GM10248 (cell line): ENCODE measurements at places on chromosomes 4 and X.

- DNase-seq: no peak
These were observed 6.4 kb upstream of the LONRF3 start for GRCh38 chrX:118968031-118968430.

- DNase-seq: no peak
These were observed 37.0 kb downstream of the NOP14 start for GRCh38 chr4:2925931-2926860.

DNA sequence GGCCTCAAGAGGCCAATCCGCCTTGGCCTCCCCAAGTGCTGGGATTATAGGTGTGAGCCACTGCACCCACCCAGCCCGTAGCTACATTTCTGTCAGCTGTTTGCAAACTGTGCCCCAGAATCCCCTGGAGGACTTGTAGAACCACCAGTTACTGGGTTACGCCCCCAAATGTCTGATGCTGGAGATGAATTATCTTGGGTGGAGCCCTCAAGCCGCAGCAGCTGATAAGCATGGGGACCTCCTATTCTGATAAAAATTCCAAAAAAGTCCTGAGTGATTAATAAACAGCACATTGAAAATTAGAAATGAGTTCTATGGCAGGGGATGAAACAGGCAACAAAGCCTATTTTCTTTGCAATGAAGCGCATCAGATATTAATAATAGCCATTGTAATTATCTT, 105.0 kb downstream of the PTTG2 start:
- no peak for DNase-seq

DNA sequence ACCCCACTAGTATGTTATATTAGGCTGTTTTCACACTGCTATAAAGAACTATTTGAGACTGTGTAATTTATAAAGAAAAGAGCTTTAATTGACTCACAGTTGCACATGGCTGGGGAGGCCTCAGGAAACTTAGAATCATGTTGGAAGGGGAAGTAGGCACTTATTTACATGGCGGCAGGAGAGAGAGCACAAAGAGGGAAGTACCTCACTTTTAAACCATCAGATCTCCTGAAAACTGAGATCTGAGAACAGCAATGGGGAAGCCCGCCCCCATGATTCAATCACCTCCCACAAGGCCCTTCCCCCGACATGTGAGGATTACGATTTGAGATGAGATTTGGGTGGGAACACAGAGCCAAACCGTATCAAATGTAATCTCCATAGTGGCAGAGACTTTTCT, 45.4 kb upstream of the XK start:
- no peak for DNase-seq

DNA sequence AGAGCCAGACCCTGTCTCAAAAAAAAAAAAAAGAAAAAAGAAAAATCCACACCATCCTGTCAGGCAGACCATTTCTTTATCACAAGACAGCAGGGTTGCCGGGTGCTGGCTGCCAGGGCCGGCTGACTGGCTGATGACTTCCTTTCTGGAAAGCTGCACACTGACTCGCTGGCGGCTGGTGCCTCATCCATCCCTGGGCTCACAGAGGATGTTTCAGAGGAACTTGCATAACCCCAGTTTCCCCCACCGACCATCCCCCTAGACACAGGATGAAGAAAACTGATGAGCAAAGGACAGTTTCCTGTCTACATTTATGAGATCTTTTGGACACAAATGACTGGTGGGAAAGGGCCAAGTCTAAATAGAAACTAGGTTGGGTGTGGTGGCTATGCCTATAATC, 14.1 kb downstream of the HPSE start:
- no peak for DNase-seq

GRCh38 chr4:56665781-56666180, 15.3 kb downstream of the HOPX start:
- DNase-seq: no peak

- no peak for DNase-seq
These were observed at the start of gene REELD1 for GRCh38 chr4:146214238-146214637. Gene REELD1 (plus strand): TSS chr4:146214538. CDS start chr4:146216953, 2,415 bp downstream.

GRCh38 chr4:75598390-75598789, 31.9 kb downstream of the CDKL2 start:
- DNase-seq: no peak

DNA sequence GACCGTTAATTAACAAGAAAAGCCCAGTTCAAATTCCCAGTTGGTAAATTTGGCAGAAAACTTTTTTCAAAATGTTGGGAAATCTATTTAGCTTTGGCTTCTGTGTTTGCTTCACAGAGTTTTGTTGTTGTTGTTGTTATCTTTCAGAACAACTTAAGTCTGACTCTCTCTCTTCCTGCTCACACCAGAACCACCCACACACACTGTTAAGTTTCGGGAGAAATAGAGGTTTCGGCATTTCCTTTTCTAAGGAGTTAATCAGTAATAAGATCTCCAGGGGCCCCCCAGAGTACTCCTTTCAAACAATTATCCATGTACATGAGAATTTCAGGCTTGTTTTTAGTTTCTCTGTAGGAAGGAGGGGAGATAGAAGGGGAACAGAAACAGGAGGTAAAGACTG, 106.2 kb upstream of the PTCHD1 start:
- DNase-seq: no peak

- no peak for DNase-seq
These were observed 1.7 kb upstream of the OPN1LW start for GRCh38 chrX:154142386-154142785.

GRCh38 chrX:67654301-67654700, 110.5 kb downstream of the AR start:
- DNase-seq: no peak

- DNase-seq: no peak
These were observed 34.7 kb downstream of the DLG3 start for GRCh38 chrX:70479247-70479921.
